Fibroblast of the aortic adventitia (primary cell): ENCODE measurements at places on chromosomes 5 and 9. TPM values are rescaled to one million over a fixed set of nuclear protein-coding genes. Genes with fewer than 3 reads are reported as not detected.

PCDHA9 gene
- total RNA-seq: under 0.01 and 0.49 TPM in 2 replicates

PCDHGB6 gene
- total RNA-seq: 3.8 and 5.8 TPM in 2 replicates

ADRA1B gene
- 0.63 TPM in 1 of 2 replicates, not detected in the other for total RNA-seq

GABRA6 gene
- total RNA-seq: not detected in 2 replicates

FBXL7 gene
- total RNA-seq: 12.4 and 12.6 TPM in 2 replicates

SYNPO gene
- total RNA-seq: 3.9 and 4.6 TPM in 2 replicates

PTPRD gene
- 11.5 and 13.7 TPM in 2 replicates for total RNA-seq

DIRAS2 gene
- 1.6 TPM in 1 of 2 replicates, not detected in the other for total RNA-seq

TAF11L10 gene
- not detected in 2 replicates for total RNA-seq

NAIP gene
- total RNA-seq: 4.3 and 6.8 TPM in 2 replicates

PHYHD1 gene
- total RNA-seq: 8.5 and 13.1 TPM in 2 replicates

TTC16 gene
- total RNA-seq: not detected in 2 replicates

OR1Q1 gene
- 0.81 TPM in 1 of 2 replicates, not detected in the other for total RNA-seq

PCDHGA2 gene
- 2.5 and 3.9 TPM in 2 replicates for total RNA-seq

PGM5 gene
- 8.0 and 13.5 TPM in 2 replicates for total RNA-seq

PALM2AKAP2 gene
- 4.2 and 5.0 TPM in 2 replicates for total RNA-seq

ZFYVE16 gene
- 28.1 and 66.0 TPM in 2 replicates for total RNA-seq

IL4 gene
- total RNA-seq: 0.36 TPM in 1 of 2 replicates, not detected in the other
